ENCODE measurements at places on chromosomes 7 and 10.

DNA sequence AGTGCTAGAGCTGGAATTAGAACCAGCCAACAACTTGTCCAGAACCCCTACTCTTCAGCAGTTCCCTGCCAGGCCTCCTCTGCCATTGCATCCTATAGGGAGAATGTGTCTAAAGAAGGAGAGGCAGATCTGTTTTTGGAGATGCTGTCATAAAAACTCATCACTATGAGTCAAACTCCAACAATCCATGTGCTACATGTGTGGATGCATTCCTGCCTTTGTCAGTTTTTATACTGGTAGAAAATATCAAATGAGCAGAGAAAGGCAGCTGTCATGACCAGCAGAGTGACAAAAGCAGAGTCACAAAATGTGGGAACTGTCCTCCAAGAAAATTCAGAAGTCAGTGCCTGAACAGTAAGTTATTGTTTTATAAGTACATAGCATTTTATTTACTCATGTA lies 93.0 kb downstream of the ABLIM1 start:
- DNase-seq = no peak

DNA sequence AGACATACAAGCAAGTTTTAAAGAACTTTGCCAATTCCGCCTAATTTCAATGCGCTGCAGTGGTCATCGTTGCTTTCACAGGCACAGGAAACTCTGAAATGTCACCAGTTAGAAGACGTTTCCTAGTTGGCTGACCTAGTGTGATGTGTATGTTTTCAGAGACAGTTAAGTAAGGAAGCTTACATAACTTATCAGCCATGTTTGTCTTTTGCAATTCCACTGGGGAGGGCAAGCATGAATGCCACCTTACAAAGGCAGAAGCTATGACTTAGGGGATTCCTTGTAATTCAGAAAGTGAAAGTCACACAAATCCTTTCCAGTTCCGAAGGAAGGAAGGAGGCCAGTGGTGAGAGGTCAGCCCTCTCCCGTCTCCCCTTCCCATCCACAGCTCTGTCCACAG lies 15.0 kb upstream of the NPS start:
- no peak for DNase-seq

GRCh38 chr7:7720750-7721621 lies 2.6 kb upstream of the RPA3 start:
- DNase-seq = no peak

DNA sequence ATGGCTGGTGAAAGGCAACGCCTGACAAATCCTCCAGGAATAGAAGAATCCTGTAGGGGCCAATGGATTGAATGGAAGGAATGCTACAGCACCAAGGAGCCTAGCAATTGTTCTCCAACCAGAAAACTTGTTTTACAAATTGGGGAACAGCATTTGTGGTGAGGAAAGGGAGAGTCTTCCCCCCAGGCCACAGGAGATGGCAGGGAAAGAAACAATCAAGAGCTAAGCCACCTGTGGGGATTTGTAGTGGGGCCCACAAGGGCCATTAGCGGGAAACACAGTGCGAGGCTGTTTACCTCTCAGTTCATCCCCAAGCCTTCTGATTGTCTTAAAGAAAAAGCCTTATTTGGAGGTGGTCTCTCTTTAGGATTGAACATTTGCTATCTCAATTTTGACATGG lies 48.5 kb upstream of the KCNMA1 start:
- no peak for DNase-seq

- DNase-seq = no peak
These were observed 376.2 kb upstream of the MGMT start for GRCh38 chr10:129090618-129091366.

DNA sequence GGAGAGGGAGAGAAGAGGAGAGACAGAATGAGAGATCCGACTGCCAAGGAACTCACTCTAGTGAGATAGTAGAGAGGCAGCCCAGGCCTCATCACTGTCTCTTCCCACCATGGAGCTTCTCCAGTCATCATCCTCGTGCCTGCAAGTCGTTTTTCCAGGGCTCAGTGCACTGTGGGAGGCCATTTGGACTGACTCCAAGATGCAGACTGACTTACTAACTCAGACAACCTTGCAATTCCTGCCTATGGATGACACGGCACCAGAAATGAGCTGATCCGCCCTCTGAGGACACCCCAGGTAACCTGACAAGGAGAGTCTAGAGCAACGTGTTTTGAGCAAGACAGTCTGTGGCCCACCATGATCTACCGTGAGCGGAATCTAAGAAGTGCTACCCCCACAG lies 154.9 kb downstream of the GLI3 start:
- DNase-seq = no peak

DNA sequence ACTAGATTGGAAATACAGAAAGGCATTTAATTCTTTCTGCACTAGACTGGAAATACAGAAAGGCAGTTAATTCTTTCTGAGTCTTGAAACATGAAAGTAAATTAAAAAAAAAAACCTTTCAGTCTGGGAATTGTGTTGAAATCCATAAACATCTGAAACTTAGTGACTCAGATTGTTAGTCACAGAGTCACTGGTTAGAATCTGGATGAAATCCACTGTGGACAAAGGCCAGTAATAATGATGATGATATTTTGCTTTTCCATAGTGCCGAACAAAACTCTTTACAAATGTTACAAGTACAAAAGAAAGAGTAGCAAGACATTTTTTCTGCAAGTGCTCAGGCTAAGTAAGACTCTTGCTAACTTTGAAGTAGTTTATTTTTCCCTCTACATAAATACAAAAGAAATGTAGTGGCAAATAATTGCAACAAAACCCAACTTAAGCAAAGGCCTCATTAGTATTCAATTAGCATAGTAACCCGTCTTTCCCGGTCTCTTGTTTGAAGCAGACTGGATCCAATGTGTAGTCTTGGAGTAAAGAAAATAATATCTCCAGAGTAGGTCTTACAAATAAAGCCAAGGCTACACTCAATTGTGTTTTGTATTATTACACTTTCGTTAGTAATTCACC lies 5.8 kb upstream of the PRTFDC1 start:
- DNase-seq = no peak

- DNase-seq = no peak
These were observed 193.4 kb downstream of the CACNB2 start for GRCh38 chr10:18333621-18334020.

DNA sequence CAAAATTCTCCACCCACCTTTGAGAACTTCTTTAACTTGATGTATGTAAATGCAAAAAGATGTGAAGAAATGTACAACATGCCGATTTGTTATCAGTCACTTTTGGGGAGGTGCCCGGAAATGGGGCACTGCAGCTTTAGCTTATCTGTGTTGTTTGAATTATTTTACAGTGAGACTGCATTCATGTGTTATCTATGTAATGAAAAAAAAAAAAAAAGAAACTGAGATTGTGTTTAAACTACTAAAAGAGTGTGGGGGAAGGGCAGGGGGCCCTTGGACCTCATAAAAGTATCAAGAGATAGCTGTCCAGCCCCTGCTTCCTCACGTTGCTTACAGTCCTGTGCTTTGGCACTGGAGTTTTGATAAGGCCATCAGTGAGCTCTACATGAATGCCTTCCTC lies 259.4 kb downstream of the STK31 start:
- DNase-seq = no peak

- no peak for DNase-seq
These were observed 195.1 kb downstream of the CCDC3 start for GRCh38 chr10:12806228-12807095.

GRCh38 chr10:108454793-108455192 lies 1290.3 kb upstream of the SORCS1 start:
- DNase-seq = no peak

- peak; percentile 83 for DNase-seq
These were observed 21.7 kb downstream of the AMZ1 start for GRCh38 chr7:2709553-2710285.

DNA sequence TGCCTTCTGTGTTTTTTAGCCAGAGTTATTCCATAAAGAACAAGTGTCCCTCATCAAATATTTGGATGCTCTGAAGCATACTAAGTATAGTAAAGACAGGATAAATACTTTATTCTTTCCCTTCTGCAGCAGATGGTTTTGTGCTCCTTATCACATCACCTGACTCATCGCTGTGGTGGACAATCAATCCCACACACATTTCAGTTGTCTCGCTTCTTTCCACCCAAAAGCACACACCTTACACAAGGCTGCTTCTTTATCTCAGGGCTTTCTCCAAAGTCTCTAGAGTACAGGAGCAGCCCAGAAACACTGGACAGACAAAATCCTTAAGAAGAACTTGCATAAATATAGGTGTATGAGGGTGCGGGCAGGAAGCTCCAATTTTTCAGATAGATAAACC lies 43.4 kb downstream of the IGF2BP3 start:
- DNase-seq = no peak

DNA sequence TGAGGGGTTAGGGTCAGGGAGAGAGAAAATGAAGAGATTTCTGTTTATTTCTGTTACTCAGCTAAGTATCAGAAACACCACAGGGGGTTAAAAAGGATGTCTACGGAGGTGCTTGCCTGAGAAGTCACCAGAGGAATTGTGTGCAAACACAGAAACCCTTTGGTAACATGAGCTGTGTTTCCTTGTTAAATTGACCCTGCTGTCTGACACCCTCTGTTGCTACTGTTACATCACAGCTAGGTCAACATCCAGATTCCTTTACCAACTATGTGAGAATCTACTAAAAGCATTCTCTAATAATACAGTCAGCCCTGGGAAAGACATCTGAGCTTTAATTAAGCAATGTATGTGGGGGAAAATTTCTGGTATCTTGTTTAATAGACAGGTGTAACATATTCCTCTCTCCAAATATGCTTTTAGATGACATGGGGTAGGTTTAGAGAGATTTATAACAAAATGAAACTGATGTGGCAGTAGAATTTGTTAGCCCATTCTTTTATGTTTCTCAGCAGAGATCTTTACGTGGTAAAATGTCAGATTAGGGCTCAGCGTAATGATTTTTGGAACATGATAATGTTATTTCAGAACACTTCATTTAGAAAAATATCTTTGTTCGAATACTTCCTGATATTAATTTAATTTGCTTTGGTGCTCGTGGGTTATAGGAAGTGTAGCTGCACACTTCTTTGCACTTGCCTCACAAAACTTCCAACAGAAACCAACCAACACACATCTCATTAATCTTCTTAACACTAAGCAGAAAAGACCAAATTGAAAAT lies 168.0 kb upstream of the AHR start:
- no peak for DNase-seq

- no peak for DNase-seq
These were observed 164.4 kb downstream of the GLRX3 start for GRCh38 chr10:130300608-130301020.

DNA sequence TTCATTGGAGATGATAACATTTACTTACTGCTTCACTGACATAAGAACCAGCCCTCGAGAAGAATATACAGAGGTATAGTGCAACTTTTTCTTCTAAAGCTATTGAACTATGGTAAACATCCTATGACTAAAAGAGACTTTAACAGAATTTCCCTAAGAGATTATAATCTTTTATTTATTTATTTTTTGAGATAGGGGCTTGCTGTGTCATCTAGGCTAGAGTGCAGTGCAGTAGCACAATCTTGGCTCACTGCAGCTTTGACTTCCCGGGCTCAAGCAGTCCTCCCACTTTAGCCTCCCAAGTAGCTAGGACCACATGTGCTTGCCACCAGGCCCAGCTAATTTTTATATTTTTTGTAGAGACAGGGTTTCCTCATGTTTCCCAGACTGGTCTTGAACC lies 258.5 kb upstream of the FERD3L start:
- DNase-seq = no peak

- DNase-seq = no peak
These were observed 3.7 kb upstream of the ATOH7 start for GRCh38 chr10:68235581-68235980.

DNA sequence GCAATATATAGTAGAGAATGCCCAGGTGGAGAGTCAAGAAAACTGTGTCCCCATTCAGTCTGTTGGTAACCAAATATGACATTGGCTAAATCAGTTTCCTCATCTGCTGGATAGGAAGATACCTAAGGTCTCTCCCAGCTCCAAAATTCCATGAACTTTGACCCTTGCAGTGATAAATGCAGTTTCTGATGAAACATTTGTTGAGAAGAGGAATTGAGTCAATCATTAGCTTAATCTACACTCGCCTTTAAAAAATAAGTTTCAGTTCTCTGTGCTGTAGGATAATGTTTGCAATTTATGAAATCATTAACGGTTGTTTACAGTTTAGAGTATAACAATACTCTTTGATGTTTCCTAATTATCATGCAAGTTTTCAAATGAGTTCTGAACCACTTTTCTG lies 38.0 kb upstream of the SLC25A13 start:
- no peak for DNase-seq

DNA sequence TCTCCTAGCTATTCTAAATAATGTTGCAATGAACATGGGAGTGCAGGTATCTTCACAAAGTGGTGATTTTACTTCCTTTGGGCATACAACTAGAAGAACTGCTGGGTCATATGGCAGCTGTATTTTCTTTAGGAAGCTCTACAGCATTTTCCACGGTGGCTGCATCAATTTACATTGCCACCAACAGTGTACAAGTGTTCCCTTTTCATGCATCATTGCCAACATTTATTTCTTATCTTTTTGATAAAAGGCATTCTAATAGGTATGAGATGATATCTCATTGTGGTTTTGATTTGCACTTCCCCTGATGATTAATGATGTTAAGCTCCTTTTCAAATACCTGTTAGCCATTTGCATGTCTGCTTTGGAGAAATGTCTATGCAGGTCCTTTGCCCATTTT lies 52.6 kb downstream of the NT5C2 start:
- no peak for DNase-seq

GRCh38 chr7:47318395-47319182 lies 263.3 kb downstream of the TNS3 start:
- no peak for DNase-seq

DNA sequence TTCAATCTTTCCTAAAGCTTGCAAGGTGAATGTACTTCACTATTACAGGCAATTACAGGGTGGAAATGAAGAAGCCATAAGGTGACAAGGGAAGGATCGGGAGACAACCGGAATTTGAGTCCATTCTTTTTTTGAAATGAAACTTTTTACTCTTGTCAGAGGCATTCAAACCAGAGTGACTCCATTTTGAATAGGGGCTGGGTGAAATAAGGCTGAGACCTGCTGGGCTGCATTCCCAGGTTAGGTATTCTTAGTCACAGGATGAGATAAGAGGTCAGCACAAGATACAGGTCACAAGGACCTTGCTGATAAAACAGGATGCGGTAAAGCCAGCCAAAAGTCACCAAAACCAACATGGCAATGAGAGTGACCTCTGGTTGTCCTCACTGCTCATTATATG lies 363.3 kb downstream of the TYW1 start:
- DNase-seq = no peak

GRCh38 chr10:71838264-71839211 lies 12.5 kb downstream of the PSAP start:
- no peak for DNase-seq

GRCh38 chr10:127408733-127409132 lies 140.4 kb upstream of the NPS start:
- no peak for DNase-seq

DNA sequence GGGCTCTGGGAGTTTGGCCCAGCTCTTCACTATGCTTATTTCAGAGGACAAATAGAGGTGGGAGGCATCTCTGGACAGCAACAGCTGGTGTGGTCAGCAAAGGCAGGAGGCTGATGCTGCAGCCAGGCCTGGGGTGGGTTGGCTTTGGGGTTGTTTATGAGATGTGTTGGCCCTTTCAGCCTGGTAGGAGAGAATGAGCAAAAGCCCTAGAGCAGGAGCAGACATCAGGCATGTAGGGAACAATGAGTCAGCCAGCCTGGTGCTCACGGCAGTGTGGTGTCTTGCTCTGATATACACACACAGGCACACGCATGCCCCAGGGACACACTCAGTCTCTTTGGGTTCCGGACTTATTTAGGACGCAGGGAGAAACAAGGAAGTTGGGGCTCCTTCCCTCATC lies 157.1 kb downstream of the PRKCQ start:
- no peak for DNase-seq

GRCh38 chr7:150891740-150892139 lies 39.4 kb downstream of the AOC1 start:
- DNase-seq = no peak

- DNase-seq = no peak
These were observed 66.7 kb upstream of the FGL2 start for GRCh38 chr7:77266291-77266794.
